ENCODE measurements at places on chromosomes 7 and 10.
A peak's percentile ranks its signal among the peaks of the same experiment; 100 is the strongest.

DNA sequence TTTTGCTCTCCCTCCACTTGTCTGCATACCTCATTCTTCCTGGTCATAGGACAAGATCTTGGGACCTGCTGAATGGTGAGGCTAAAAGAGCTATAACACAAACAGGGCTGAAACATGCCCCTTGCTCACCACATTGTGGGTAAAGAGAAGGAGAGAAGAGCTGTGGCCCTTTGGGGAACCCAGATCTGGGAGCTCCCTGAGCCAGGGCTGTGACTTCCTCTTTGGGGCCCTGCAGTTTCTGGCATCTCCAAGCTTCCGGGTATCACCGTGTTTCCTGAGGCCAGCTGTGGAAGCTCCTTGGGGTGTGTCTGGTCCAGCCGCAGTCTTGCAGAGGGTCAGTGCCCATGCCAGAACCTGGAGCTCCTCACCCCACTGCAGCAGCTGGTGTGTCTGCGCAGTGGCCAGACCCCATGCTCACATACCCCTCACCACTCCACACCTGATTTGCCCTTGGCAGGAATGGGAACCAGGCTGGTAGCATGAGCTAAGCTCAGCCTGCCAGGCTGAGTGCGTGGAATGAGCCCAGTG, 34.0 kb downstream of the DKK1 start:
- no peak for DNase-seq

GRCh38 chr10:77967611-77968022, 41.1 kb upstream of the DLG5 start:
- DNase-seq: no peak

- no peak for DNase-seq
Observed at GRCh38 chr10:65570143-65571010, 1355.5 kb upstream of the LRRTM3 start.

DNA sequence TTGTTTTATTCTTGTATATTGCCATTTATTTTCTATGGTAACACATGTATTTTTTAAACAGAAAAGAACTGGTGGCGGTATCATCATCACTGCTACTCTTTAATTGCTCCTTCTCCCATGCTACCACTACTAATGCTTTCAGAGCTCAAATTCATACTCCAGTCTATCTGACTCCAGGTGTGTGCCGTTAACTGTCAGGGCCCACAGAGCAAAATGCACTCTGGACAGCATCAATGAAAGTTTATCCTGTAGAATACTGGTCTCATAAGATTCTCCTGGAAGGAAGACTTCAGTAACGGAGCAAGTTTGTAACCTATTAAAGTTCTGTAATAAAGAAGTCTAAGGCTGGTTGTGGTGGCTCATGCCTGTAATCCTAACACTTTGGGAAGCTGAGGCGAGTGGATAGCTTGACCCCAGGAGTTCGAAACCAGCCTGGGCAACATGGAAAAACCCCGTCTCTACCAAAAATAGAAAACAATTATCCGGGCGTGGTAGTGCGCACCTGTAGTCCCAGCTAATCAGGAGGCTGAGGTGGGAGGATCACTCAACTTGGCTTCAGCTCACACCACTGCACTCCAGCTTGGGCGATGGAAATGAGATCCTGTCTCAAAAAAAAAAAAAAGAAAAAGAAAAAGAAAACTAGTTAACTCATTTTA, 18.4 kb downstream of the ZNRF2 start:
- no peak for DNase-seq

DNA sequence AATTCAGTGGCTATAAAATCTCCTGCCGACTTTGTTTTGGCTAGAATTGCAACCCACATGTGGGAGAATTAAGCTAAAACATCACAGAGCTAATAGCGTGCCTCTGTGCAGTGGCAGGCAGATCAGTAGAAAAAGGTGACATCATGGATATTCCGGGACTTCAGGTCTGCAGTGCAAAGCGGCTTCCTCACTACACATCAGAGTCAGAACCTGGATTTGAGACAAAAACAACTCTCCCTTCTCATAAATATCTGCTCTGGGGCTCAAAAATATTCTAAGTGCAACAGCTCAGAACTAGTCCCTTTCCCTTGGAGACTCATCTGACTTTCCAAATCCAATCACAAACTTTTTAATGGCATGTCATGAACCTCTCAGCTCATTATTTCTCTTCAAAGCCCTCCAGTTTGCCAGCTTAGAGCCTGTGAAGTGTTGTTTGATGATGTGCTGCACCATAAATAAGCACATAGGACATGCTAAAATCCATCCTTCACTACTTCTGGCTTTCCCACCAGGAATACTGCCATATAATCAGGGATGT, 337.1 kb downstream of the RNLS start:
- no peak for DNase-seq

DNA sequence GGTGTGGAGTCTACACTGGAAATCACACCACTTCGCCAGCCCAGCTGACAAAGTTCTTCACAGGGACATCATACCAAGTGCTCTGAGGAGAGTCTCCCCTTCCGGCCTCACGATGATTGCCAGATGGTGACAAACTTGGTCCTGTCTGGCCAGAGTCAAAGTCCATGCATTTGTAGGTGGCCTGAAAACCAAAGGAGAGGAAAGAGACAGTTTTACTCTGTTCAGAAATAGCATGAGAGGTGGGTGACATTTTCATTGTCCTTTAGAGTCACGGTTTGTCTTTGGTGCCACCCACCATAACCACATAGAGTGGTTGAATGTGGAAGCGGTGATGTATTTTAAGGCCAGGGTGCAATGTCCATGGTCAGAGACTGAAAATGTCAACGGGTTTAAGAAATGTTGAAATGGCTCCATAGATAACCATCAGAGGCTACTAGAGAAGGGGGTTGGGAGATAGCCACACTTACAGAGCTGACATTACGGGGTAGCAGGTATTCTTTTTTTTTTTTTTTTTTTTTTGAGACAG, 33.0 kb downstream of the BTBD16 start:
- no peak for DNase-seq

- DNase-seq: no peak
Observed at GRCh38 chr10:93280699-93281366, 201.3 kb downstream of the MYOF start.

- DNase-seq: peak; percentile 71
Observed at GRCh38 chr10:29735628-29736365, 101.0 kb upstream of the SVIL start.

- DNase-seq: no peak
Observed at GRCh38 chr7:126535176-126535575, 717.6 kb downstream of the GRM8 start.

Data from stimulated activated naive CD4-positive, alpha-beta T cell (primary cell).